ENCODE measurements at places on chromosomes 4 and X. TPM values are rescaled to one million over a fixed set of nuclear protein-coding genes. Genes with fewer than 3 reads are reported as not detected.

- DNase-seq = no peak
Observed at GRCh38 chr4:153778383-153778782, 10.5 kb downstream of the SFRP2 start.

DNA sequence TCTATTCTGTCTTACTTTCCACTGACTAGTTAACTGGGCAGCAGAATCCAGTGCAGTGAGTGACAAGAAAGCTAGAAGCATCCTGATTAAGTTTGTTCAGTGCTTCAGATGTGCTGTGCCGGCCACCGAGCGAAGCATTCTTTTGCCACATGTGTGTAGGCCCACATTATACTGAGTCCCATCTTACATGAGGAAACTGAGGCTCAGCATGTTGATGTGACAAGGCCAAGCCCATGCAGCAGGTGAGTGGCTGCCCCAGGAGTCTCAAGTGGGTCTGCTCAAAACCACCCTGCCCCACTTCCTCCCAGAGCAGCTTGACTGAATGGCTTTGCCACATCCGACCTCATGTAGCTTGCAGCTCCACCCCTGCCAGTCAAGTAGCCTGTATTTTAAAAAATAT is 50.5 kb downstream of the RHOH start:
- DNase-seq = no peak

DNA sequence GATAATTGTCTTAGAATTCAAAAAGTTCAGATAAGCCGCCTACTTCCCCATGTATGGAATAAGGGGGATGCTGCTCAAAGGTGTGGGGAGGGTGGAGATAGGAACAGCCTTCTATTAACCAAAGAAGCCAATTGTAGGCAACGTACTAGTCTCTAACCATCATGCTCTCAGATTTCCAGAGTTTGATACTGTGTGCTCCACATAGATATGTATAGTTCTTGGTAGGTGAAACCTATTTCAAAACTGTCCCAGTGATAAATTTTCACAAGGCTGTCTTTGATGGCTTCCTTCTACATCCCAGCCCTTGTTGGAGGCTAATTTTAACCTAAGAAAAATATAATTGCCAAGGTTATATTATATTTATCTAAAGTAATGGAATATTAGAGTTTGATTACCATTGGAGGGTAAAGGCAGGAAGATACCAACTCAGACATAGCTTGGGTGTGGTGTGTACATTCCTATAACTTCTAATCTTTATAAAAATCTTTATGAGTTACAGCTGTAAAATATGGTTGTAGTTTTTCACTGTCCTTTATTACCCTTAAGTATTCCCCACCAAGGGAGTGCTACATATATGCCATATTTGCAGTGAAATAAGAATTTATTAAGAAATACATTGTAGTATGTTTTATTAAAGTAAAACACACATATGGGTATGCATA is 87.7 kb downstream of the SLC4A4 start:
- no peak for DNase-seq

- no peak for DNase-seq
Observed at GRCh38 chr4:114658179-114658578, 59.6 kb downstream of the UGT8 start.

DNA sequence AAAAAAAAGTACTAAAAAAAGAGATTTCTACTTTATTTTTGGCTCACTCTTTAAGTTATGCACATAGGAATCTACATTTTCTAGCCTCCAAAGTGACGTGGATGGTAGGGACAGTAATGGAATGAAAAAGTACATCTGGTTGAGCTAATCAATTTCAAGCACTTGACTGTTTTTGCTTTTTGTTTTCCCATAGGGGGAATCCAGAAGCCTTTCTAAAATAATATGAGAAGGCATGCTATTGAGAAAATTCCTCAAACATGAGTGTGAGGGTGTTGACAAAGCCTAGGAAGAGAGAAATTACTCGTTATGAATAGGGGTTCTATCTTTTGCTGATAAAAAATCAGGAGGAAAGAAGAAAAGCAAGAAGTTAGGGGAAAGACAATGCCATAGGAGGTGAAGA is 242.5 kb upstream of the PUDP start:
- no peak for DNase-seq

DNA sequence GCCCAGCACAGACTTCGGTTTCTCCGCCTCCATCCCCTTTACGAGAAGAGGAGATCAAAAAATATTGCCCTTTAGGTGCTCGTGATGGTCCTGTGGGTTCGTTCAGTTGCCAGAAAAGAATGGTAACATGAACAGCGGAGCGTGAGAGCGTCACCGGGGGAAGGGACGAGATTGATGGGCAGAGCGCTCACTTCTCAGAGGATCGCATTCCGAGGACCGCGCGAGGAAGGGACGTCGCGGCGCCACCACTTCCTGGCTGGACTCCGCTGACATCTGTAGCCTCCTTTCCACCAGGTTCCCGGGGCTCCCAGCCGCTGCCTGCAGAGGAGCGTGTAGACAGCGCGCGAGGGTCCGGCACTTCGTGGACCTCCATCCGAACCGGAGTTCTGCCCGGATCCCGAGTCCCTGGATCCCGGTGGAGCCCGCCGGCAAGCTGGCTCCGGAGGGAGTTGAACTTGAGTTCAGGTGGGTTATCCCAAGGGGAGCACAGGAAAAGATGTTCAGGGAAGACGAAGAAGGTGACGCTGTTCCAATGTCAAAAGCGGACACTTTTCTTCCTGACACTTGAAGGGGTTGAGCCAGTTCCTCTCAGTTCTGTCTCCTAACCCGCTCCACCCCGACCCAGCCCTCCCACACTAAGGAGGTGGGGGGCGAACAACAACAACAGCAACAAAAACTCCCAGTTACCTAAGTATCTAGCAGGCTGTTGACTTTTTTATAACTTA is 484 bp downstream of the GALNTL6 start:
- DNase-seq = no peak

GRCh38 chr4:177006331-177006730 is 213.6 kb upstream of the VEGFC start:
- no peak for DNase-seq

The FAM53A gene
- 1.3 TPM for total RNA-seq

The TNMD gene
- not detected for total RNA-seq

The PGAM4 gene
- not detected for total RNA-seq

The SLITRK2 gene
- not detected for total RNA-seq

The DUX4 gene
- not detected for total RNA-seq

Data from naive thymus-derived CD8-positive, alpha-beta T cell (primary cell).